ENCODE measurements at places on chromosomes 7 and 10.

GRCh38 chr7:73647725-73648592 lies 19.7 kb upstream of the VPS37D start:
- DNase-seq, result no peak

DNA sequence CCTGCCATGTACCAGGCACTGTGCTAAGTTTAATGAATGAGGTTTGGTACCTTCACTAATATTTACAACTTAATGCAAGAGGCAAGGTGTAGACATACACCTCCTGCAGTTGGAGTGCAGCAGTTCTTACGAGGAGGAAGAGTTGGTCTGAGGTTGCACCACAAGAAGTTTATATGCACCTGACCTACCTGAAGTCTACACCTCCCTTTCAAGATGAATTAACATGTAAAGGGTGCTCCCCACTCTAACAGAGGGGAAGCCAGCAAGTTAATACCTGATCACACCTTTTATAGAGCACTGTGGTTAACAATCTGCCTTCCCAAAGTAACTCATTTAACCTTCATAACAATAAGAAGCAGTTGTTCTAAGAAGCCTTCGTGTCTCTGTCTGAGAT lies 120.0 kb downstream of the LYZL1 start:
- DNase-seq, result no peak

GRCh38 chr10:76210211-76210610 lies 778.8 kb downstream of the LRMDA start:
- DNase-seq, result no peak

DNA sequence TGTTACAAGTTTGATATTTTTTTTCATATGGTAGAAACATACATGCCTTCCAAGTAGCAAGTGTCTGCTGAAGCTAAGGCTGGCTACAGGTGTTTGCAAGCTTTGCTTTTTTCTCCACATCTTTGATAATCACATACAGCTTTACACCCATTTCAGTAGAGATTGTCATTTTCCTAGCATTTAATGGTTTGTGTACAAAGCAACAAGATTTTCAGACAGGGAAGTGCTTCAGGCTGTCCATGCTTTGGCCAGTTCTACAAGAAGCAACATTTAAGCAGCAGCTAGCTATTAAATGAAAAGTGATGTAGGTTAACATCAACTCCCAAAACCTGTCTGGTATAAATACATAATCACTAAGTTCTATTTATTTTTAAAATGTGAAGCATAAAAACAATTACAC lies 2.3 kb downstream of the HDAC9 start:
- DNase-seq, result no peak

- no peak for DNase-seq
Measured at GRCh38 chr10:69936091-69936490, 116.6 kb upstream of the MACROH2A2 start.

DNA sequence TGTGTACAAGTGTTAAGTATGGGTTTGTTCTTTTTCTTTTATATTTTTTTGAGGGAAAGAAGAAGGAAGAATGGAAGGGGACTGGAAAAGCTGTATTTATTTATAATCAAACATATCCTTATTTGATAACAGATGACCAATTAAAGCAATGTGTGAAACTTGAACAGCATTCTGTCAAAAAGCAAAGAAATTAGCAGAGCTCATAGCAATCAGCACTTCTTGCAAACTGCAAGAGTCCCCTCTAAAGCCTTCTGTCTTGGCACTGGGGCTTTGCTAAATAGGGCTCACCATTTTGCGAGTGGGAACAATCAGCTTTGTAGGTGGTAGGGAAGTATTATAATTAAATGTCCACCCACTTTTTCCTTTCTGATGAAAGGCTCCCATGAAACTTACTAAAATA lies 164.9 kb upstream of the LRRTM3 start:
- DNase-seq, result no peak

- no peak for DNase-seq
Measured at GRCh38 chr7:50801907-50802306, 19.2 kb upstream of the GRB10 start.

- DNase-seq, result peak; percentile 68
Measured at GRCh38 chr7:120554960-120555571, 282.1 kb downstream of the KCND2 start.

DNA sequence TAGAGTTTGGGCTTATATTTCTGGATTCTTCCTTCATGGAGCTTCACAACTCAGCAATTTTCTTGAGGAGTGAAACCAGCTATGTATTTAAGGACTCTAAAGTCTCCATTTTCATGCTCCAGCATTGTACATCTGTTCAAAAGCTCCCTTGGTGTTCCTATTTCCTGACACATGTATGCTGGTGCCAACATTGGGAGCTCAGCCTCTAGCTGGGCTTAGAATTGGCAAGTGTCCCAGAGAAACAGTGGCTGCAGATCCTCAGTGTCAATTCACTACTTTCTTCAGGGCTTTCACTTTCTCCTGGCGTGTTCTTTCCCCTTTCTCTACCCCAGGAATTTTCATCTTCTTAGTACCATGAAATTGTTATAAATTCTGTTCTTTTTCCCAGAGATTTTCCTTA lies 103.1 kb downstream of the ZNF467 start:
- DNase-seq, result peak; percentile 11

- peak; percentile 65 for DNase-seq
Measured at GRCh38 chr10:32256613-32257437, 90.1 kb downstream of the EPC1 start.

- no peak for DNase-seq
Measured at GRCh38 chr10:130844310-130844709, 467.2 kb downstream of the TCERG1L start.
